H9 (cell line): ENCODE measurements at places on chromosomes 4 and X. TPM values are rescaled to one million over a fixed set of nuclear protein-coding genes. Genes with fewer than 3 reads are reported as not detected.

DNA sequence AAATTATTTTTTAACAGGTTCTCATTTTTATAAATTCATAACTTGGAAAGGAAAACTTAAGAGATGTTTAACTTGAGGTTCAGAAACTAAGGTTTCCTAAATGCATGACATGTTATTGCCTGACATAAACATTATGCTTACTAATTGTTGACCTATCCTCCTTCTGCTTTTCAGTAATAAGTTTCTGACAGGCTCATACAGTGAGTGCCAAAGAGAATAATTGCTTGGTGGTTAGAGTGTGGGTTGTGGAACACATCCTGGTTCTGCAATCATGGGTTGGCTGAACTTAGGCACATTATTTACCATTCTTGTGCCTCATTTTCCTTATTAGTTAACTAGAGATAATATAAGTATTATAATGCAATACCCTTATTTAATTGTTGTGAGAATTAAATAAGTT, 56.5 kb downstream of the BMPR1B start:
- DNase-seq = no peak

Gene P2RY8
- not detected in 2 replicates for total RNA-seq

GRCh38 chr4:77703666-77704065, 98.0 kb downstream of the CXCL13 start:
- DNase-seq = no peak

DNA sequence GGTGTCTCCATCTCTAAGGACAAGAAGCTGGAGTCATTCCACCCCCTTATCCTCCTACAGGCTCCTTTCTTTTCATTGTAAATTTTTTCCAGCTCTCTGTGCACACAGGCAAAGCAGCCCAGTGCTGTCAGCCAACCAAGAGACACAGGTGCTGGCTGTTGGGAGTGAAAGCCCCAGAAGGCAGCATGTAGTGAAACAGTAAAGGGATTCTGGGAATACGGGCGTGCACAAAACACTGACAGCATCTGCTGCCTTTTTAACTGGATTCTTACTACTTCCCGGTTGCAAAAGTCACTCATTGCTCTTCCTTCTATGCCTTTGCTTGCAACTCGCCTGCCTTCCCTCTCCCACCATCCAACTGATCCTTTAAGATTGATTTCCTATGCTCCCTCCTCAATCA, 208.6 kb upstream of the PRPS2 start:
- no peak for DNase-seq

Gene GAGE13
- not detected in 2 replicates for total RNA-seq

GRCh38 chrX:110228453-110228852, 89.4 kb downstream of the AMMECR1 start:
- DNase-seq = no peak

DNA sequence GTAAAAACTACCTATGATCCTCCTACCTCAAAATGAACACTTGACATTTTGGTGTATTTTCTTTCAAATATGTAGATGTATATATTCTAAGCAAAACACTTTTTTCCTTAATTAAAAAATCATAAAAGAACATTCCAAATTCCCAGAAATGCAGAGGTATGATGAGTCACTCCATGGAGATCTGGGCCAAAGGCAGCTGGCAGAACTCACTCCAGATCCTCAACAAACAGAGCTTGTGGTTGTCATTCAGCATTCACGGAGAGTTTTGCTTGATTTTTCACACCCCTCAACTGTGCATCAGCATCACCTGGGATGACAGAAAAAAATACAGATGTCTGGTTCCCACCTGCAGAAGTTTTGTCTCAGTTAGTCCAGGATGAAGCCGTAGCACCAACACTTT, 144.6 kb downstream of the KIT start:
- no peak for DNase-seq

Gene MAGEA2
- 0.13 and 0.22 TPM in 2 replicates for total RNA-seq

Gene CENPVL1
- total RNA-seq = 2.8 TPM in 2 replicates

- no peak for DNase-seq
Observed at GRCh38 chr4:101356928-101357327, 9.6 kb upstream of the PPP3CA start.

- DNase-seq = no peak
Observed at GRCh38 chr4:77418333-77418732, 187.3 kb upstream of the CXCL13 start.

- DNase-seq = no peak
Observed at GRCh38 chr4:53854991-53855568, 209.3 kb downstream of the CHIC2 start.

GRCh38 chr4:15232366-15233263, 195.2 kb upstream of the C1QTNF7 start:
- no peak for DNase-seq

DNA sequence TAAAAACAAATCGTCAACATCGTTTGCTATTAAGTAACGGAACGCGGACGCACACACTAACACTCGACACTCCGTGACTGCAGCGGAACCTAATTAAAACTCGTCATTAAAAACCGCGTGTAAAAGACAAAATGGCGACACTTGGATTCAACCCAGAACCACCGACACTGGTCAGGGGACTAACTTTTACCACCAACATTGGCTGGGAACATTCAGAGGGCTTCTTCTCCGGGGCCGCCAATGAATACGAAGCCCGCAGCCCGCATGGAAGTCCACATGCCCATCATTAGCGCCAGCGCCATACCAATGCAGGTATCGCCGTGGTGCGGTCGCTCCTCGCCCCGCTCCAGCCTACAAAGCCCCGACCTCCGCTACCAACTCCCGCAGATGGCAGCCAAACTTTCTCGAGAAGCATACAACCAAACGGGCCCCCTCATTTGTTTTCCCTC, 498 bp downstream of the RBMX start:
- DNase-seq = no peak

DNA sequence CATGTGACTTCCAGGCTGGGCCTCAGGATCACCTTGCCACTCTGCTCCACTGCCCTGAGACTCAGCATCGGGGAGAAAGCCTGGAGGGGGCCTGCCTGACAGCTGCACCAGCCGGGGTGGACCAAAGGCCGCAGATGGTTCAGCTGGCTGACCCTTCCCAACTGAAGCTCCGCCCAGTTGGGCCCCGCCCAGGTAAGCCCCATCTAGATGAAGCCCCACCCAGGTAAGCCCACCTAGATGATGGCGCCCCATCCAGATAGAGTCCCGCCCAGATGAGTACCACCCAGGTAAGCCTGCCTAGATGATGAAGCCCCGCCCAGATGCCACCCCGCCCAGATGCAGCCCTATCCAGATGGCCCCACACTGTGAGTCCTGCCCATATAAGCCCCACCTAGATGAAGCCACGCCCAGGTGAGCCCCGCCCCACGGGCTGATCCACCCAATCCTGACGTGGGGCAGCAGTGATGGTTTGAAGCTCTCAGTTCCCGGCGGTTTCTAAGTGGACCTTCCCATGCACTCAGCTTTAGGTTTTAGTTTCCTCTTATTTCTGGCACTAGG, 10.0 kb downstream of the ZFYVE28 start:
- DNase-seq = peak; percentile 88

Gene GPM6B
- 73.9 and 79.8 TPM in 2 replicates for total RNA-seq

Gene RBM46
- total RNA-seq = 0.17 and 0.33 TPM in 2 replicates

Gene PLAC1
- 0.50 and 0.68 TPM in 2 replicates for total RNA-seq

GRCh38 chr4:47662975-47663374, 174.9 kb downstream of the CORIN start:
- no peak for DNase-seq

GRCh38 chrX:46687619-46688018, 71.3 kb downstream of the SLC9A7 start:
- DNase-seq = no peak

Gene MAGEB2
- 0.13 and 0.18 TPM in 2 replicates for total RNA-seq

- no peak for DNase-seq
Observed at GRCh38 chr4:15352524-15352923, 75.3 kb upstream of the C1QTNF7 start.

- DNase-seq = no peak
Observed at GRCh38 chr4:183636923-183637322, 22.1 kb downstream of the RWDD4 start.

Gene PAGE5
- total RNA-seq = not detected in 2 replicates

- DNase-seq = no peak
Observed at GRCh38 chr4:173012608-173013007, 156.0 kb upstream of the GALNT7 start.

Gene MAGEH1
- total RNA-seq = 7.3 and 7.8 TPM in 2 replicates

Gene TDO2
- total RNA-seq = not detected in 2 replicates

Gene TBC1D9
- 0.63 and 0.86 TPM in 2 replicates for total RNA-seq

GRCh38 chr4:129747756-129748155, 651.8 kb downstream of the C4orf33 start:
- DNase-seq = no peak

Gene ZNF732
- total RNA-seq = 13.4 and 13.6 TPM in 2 replicates

- no peak for DNase-seq
Observed at GRCh38 chr4:186264660-186265059, 1.3 kb upstream of the F11 start.

DNA sequence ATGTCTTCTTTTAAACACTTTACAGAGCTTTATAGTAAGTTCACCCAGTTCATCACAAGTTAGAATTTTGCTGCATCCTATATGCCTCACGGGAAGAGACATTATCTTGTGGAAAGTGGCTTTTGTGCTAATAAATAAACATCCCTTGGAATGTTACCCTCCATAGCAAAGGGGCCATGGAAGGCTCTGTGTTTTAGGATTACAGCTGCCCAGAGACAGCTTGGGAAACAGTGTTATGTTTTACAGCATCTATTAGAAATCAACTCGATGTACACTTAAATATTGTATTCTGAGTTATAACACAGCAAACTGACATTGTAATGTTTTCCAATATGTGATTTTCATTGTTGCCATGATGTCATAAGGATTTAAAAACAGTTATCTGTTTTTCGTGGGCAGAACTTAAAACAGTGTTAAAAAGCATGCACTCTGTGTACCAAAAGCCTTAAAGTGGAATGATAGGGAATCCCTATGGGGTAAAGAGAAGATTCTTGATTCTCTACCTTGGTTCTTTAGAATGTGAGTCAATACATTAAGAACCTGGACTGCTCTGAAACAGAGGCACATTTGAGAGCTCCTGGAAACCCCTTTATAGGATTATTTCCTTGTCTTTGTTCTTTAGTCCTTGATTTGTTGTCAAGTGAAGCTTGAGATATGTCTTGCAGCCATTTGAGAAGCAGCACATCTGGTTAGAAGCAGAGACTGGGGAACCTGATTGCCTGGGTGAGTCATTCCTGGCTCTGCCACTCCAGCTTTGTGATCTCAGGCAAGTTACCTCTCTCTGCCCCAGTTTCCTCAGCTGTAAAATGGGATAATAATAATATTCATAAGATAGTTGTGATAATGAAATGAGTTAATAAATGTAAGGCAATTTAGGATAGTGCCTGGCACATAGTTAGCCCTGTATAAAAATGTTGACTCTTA, 41.6 kb downstream of the ARHGAP10 start:
- no peak for DNase-seq

DNA sequence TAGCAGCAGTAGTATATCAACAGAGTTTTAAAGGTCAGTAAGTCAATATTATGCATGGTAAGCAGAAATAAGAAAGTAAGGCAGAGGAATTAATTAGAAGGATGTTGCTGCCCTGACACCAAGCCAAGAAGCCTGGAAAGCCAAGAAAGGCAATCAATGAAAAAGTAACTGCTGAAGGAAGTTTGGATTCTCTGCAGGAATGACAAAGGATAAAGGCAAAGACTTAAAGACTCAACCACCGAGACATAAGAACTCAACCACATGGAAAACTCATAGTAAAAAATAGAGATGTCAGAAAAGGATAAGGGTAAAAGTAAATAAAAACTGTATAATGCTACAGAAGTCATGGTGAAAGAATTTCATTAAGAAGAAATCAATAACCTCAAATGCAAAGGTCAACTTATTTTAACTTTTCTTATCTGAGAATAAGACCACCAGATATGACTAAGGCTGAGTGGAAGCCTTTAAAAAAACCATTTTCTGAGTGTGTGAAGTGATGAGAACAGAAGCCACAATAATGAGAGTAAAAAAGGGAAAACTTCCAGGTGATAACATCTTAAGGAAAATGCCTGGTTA, 55.2 kb downstream of the NEK1 start:
- no peak for DNase-seq

GRCh38 chrX:100494646-100495370, 84.7 kb upstream of the PCDH19 start:
- no peak for DNase-seq

DNA sequence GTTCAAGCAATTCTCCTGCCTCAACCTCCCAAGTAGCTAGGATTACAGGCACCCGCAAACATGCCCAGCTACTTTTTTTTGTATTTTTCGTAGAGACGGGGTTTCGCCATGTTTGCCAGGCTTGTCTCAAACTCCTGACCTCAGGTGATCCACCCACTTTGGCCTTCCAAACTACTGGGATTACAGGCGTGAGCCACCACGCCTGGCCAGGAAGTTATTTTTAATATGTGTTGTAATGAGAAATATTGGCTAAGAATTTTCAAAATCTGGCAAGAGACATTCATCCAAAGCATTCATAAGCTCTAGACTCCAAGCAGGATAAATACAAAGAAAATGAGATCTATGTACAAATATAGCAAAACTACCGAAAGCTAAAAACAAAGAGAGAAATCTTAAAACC, 18.0 kb upstream of the METAP1 start:
- DNase-seq = no peak

Gene NAP1L2
- 12.2 and 12.8 TPM in 2 replicates for total RNA-seq

DNA sequence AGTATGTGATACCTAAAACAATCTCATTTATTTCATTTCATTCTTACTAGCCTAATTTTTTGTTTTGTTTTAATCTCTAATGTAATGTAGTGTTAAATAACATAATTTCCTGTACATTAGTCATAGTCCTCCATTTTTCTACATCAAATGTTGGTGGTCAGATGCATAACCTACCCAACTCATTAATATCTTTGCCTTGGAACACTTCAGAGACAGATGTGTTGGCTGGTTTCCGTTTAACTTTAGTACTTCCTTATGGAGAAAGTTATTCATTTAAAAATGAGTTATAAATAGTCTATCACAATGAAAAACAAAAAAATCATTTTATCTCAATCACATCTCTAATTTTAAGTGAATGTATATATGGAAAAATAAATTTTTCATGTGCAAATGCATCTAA, 190.2 kb downstream of the ANTXR2 start:
- DNase-seq = no peak

DNA sequence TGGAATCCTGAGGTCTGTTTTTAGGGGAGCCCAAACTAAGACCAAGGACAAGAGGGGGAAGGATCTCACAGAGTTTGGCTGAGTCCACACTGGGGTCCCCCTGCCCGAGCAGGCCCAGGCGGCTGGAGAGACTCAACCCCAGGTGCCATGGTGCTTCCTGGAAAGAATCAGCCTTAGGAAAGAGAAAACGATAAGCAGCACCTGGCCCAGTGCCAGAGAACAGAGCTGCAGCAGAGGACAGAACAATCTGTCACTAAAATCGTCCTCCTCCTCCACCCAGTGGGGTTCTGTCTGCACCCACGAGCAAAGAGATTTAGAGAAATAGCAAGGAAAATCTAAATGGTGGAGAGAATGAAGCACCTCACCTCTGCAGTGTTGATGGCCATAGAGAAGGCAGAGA, 470.5 kb downstream of the BCOR start:
- no peak for DNase-seq

Gene CT45A10
- total RNA-seq = not detected in 2 replicates

Gene DACH2
- 0.99 and 1.0 TPM in 2 replicates for total RNA-seq

- no peak for DNase-seq
Observed at GRCh38 chr4:11421116-11421515, 7.6 kb downstream of the HS3ST1 start.

GRCh38 chr4:82611982-82612381, 50.2 kb upstream of the TMEM150C start:
- no peak for DNase-seq
